A673 (cell line): ENCODE measurements at places on chromosomes 11 and 22.
A peak's percentile ranks its signal among the peaks of the same experiment; 100 is the strongest.

GRCh38 chr22:26480611-26480932 is 3.0 kb downstream of the HPS4 start:
- no peak for DNase-seq

DNA sequence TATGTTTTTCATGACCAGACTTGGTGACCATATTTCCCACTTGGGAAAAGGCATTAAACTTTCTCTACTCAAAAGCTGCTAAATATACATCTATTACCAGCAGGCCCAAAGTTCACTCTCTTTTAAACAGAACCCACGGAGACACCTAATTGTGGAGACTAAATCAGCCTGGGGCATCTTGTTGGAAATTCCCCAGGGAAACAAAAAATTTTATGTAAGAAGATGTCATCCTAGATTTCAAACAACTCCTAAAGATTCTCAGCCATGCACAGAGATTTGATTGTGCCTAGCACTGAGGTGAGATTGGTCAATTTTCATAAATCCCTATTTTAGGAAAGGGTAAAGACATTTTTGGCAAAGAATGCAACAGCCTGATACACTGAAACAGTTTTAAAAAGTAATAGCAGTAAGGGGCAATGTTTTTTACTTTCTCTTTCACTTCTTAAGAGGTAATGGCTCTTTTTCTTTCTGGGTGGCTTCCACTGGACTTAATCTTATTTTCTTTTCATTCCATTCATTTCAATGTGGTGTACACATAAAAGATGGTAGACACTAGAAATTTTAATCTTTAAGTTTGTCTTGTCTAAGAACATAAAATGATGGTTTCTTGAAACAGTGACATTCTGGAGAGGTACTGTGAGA is 9.6 kb downstream of the OR52N2 start:
- DNase-seq, result no peak

GRCh38 chr11:34183848-34184391 is 78.5 kb downstream of the NAT10 start:
- no peak for DNase-seq

DNA sequence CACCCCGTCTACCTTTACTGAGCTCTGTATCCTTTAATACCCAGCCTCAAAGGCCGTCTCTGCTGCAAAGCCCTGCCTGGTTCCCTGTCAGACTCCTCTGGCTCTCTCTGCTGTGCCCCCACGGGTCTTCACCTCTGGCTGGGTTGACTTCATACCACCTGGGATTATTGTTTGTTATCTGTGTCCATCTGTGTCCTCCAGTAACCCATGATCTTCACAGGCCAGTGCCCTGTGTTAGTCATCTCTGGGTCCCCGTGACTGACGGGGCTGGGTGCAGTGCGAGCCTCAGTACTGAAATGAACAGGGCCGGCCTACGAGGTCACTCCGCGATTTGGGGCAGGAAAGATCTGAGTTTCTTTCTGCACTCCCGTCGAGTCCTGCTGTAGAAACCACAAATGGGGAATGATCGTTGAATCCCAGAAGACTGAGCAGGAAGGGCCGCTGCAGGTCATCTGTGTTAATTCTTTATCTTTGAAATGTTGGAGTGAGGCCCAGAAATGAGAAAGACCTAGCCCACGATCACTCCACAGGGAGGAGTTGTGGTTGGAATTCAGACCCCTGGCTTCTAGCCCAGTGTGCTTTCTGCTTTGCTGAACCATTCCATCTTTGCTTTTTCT is 12.3 kb upstream of the TUB start:
- DNase-seq, result peak; percentile 55

- peak; percentile 43 for DNase-seq
These were observed 273.5 kb upstream of the MPPED2 start for GRCh38 chr11:30859669-30860068.

DNA sequence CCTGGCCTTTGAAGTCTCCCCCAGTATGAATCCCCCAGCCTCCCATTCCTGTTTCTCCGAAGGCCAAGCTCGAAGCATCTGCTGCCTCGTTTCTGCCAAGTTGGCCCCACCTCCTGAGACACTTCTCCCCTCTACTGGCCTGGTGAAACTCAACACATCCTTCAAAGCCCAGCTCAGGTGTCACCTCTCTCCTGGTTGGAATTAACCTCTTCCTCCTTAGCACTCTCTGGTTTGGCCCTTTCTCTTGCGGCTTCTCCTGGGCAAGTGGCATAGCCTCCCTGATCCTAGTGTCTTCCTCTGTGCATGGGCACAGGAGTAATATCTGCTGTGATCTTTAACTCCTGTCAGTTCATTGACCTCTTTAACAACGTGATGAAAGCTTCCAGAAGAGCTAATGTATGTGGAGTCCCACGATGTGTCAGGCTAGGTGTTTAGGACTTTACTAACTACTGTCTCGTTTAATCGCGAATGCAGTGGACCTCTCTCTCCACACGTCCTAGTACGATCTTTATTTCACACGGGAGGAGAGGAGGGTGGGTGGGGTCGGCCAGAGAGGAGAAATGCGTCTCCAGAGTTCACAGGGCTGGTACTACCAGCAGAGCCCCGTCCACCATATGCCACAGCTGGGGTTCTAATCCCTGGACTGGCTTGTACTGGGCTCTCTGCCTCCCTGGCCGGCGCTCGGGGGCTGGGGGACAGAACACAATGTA is 826 bp upstream of the PTPRJ start:
- no peak for DNase-seq

DNA sequence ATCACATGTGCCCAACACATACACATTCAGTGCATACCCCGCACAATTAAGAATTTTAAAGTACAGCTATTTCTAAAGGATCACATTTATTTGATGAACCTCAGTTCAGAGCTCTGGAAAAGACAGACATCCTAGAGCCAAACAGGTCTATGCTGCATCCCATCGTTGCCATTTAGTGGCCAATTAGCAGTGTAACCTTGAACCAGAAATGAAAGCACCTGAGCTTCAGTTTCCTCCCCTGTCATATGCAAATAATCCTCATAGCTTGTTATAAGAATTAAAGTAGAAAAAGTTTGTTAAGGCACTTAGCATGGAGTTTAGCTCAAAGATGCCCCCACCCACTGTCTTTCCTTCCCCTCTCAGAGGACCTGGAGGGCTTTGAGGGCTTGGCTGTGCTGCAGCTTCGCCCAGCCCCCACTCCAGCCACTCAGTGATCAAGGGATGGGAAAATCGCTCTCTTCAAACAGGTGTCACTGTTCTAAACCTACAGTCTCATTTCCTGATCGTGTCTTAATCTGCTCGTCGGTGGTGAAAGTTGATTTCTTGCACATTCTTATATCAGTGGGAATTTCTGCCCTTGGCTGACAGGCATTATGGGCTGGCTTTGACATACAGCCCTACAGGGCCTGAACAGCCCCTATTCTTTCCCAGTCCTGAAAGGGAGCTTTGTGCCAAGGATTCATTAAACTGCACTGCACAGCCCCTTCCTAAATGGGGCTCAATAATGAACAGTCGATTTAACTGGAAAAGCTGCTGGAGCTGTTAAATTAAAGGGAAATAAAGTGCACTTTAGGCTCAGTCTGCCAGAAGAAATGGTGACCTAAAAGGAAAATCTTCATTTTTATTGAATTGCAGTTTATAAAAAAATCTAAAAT is 23.3 kb upstream of the FAM181B start:
- no peak for DNase-seq

DNA sequence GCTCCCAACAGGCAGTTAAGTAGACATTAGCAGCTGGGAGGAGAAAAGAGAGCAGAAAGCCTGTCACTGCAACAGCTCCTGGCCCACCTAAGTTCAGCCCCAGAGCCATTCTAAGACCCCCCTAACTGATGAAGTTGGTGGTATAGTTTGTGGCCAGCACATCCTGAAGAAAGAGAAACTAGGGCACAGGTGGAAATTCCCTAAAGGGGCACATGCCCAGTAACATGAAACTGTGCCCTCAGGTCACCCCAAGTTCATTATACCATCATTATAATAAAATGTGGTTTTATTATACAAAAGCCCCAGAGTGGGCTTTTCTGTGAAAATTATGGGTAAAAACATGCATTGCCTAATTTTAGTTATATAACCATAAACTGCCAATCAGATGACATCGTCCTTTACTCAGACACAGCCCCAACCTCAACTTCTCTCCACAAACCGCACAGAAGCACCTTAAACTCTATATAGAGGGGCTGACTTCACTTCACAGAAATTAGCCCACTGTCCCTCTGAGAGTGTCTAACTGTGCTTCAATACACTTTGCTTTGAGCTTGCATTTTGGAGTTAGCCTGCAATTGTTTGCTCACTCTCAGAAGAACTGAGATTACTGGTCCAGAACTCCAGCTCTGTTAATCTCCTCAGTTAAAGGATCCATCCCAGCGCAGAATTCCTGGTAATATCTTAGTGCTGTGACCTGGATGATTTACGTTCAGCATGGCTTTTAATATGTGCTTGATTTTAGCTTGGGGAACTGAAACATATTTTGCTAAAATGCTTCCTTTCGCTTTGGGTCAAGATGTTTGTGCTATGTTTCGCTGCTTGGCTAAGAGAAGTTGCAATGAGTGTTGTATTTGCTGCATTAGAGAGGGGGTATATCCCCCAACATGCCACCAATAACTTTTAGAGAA is 1.8 kb upstream of the APOL3 start:
- DNase-seq, result no peak

GRCh38 chr11:1049911-1050580 is 13.5 kb upstream of the MUC6 start:
- DNase-seq, result no peak

DNA sequence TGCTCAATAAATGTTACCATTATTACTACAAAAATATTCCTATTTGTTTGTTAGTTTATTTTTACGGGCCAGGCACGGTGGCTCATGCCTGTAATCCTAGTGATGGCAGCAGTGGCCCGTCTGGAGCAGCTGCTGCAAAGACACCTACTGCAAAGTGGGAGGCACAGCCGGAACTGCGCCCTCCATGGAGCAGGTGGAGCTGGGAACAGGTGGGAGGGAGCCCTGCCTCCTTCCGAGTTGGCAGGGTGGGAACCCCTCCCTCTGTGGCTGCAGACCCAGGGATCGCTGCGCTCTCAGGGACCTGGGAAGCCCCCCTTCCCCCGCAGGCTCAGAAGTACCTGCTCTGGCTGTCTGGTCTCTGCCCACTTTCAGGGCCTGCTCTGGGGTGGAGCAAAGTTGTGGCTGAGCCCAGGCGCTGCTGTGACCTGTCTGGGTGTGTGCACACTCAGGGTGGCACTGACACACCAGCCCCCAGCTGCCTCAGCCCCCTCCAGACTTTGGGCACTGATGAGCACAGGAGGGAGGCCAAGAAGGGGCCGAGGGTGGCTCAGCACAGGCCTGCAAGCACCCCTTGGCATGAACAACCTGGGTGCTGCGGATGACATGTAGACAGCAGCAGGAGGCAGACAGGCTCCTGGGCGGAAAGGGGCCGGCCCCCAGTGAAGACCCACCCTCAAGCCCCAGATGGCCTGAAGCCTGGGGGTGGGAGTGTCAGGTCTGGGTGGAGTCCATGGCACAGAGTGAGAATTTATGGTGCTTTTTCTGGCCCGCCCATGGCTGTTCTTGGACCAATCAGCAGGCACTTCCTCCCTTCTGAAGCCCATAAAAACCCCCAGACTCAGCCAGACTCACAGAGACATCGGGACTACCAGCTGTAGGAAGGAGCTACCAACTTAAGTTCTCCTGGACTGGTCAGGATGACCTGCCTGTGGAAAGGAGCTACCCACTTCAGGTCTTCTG is 103.7 kb upstream of the CLMP start:
- no peak for DNase-seq

GRCh38 chr22:50261615-50262459 is at the start of gene MAPK12:
TSS of gene MAPK12 (minus strand) at chr22:50261683. CDS start at chr22:50261509, 174 bp downstream.
- DNase-seq, result no peak

DNA sequence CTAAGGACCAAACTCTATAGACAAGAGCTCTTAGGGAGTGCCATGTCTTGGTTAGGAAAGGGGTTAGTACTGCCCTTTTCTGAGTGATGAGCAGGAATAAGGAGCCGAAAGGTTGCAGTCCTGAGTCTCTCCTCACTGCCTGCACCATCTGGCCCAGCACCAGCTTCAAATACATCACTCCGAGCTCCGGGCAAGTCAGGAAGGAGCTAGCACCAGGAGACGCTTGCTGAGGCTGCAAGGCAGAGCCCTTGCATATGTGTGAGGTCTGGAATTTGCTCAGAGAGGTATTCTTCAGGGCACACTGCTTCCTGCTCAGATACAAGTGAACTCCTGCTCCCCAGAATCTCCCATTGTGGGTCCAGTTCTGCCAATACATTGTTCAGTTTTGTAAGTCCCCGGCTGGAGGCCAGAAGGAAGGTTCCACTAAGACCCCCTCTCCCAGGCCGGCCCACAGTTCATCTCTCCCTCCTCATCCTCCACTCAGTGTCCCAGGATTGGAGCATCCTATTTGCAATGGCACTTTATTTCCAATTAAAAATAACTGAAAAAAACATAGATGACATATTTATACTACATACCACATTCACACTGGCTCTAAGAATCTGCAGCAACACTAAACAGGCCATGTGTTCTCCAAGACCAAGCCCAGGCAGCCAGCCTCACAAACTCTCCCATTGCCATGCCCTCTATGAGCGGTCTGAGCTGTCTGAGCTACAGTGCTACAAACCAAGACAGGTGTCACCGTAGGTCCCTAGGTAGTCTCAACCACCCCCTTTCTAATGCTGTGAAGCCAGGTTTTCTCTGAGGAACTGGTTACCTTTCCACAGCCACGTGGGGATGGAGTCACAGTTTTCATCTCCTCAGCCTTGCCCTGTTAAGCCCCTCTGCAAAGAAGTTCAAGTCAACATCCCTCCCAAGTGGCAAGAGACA is 55.1 kb upstream of the SPATA19 start:
- DNase-seq, result no peak

DNA sequence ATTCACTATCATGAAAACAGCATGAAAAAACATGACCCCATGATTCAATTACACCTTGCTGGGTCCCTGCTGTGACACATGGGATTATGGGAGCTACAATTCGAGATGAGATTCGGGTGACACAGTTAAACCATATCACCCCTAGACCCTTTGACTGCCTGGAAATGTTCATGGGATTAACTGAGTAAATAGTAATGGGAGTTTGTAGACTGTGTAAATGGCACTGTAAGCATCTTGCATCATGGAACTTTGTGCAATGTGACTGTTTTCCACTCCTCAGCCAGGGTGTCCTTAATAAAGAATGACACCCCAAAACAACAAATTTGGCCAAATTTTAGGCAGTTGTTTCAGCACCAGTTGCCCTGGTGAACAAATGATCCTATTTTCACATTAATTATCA is 7.9 kb upstream of the SLC22A25 start:
- no peak for DNase-seq

- DNase-seq, result no peak
These were observed 30.1 kb downstream of the GRAMD4 start for GRCh38 chr22:46650078-46650810.

- no peak for DNase-seq
These were observed 31.0 kb downstream of the FBLN1 start for GRCh38 chr22:45533703-45534102.

- DNase-seq, result no peak
These were observed 724.3 kb downstream of the TBC1D22A start for GRCh38 chr22:47486569-47487312.

GRCh38 chr11:126808296-126808695 is 192.3 kb downstream of the KIRREL3 start:
- no peak for DNase-seq
